ENCODE measurements at places on chromosomes 13 and 19.

GRCh38 chr13:114043421-114044053, 69.7 kb upstream of the C13orf46 start:
- DNase-seq: no peak

GRCh38 chr13:41547251-41548000, 90.1 kb downstream of the RGCC start:
- DNase-seq: no peak

DNA sequence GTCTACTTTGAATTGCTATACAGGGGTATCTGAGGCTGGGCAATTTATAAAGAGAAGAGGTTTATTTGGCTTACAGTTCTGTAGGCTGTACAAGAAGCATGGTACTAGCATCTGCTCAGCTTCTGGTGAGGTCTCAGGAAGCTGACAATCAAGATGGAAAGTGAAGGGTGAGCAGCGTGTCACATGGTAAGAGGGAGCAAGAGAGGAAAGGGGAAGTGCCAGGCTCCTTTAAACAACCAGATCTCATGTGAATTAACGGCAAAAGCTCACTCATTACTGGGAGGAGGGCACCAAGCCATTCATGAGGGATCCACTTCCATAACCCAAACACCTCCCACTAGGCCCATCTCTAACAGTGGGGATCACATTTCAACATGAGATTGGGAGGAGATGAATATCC, 222.4 kb downstream of the TDRD3 start:
- DNase-seq: no peak

DNA sequence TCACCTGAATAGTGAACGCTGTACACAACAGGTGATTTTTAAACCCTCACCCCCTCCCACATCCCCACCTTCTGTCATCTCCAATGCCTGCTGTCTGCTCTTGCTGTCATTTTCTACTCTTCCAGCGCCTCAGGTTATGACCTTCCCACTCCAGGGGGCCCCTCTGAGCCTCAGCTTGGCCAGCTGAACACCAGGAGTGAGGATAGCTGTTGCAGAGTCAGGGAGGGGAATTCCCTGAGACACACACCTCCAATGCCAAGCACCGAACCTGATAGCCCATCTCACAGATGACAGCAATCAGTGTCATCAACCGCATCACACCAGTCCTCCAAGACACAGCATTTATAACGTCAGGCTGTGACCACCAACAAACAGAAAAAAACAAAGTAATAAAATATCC, 193.5 kb downstream of the ZNF536 start:
- no peak for DNase-seq

DNA sequence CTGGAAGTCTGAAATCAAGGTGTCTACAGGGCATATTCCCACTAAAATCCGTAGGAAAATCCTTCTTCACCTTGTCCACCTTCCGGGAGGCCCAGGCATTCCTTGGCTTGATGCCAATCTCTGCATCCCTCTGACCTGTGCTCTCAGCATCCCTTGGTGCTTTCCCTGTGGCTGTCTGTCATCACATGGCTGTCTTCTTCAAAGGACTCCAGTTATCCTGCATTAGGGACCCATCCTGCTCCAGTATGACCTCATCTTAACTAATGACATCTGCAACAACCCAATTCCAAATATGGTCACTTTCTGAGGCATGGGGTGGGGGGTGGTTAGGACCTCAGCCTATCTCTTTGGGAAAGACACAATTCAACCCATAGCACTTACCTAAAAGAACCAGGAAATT, 423.8 kb downstream of the IRS2 start:
- no peak for DNase-seq

DNA sequence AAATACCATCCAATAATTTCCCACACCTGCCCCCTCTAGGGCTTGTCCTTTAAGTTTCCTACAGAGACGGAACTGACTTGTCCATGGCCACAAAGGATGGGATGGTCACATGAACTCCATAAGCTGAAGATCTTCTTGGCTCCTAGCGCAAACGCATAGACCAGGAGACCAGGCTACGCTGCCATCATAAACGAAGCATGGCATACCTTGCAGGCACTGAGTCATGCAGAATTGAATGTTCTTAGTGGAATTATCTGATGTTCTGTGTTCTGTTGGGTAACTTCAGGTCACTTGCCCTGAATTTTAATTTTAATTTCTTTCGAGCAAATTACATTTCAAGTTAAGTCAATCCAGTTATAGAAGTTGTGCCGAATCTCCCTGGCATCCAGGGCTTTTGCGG, 96.4 kb upstream of the STARD13 start:
- DNase-seq: no peak

DNA sequence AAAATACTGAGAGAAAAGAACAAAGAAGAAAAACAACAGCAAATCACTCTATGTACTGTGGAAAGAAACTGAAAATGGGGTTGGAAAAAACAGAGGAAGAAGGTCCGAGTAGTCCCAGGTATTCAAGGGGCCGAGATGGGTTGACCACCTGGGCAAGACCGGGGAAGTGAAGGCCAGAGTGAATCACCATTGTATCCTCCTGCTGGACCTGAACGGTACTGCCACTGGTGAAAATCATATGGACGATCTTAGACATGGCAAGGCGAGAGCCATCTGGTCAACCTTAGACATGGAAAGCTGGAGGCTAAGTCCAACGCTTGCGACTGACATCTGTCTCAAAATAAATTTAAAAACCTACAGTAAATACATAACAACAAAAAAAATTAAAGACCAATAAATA, 44.4 kb upstream of the ZNF91 start:
- no peak for DNase-seq

- no peak for DNase-seq
Observed at GRCh38 chr13:96460609-96461008, 370.7 kb downstream of the HS6ST3 start.

- no peak for DNase-seq
Observed at GRCh38 chr13:64066711-64067110, 2651.1 kb upstream of the PCDH20 start.

GRCh38 chr13:70960841-70961443, 852.7 kb upstream of the KLHL1 start:
- DNase-seq: peak; percentile 5

DNA sequence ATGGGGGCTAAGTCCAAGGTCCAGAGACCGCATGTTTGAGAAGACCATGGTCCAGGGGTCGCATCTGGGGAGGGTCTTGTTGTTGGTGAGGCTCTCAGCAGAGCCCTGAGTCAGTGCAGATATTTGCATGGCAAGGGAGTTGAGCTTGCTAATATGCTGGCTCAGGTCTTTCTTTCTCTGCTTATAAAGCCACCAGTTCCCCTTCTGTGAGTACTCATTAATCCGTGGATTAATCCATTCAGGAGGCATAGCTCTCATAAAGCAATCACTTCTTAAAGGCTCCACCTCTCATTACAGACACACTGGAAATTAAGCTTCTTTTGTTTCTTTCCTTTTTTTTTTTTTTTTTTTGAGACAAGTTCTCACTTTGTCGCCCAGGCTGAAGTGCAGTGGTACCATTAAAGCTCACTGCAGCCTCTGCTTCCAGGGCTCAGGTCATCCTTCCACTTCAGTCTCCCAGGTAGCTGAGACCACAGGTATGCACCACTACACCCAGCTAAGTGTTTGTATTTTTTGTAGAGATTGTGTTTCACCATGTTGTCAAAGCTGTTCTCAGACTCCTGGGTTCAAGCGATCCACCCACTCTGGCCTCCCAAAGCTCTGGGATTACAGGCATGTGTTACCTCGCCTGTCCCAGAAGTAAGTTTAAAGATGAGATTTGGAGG, 216.4 kb downstream of the SLITRK5 start:
- no peak for DNase-seq

- DNase-seq: no peak
Observed at GRCh38 chr19:1451916-1452801, 2.2 kb downstream of the APC2 start.

DNA sequence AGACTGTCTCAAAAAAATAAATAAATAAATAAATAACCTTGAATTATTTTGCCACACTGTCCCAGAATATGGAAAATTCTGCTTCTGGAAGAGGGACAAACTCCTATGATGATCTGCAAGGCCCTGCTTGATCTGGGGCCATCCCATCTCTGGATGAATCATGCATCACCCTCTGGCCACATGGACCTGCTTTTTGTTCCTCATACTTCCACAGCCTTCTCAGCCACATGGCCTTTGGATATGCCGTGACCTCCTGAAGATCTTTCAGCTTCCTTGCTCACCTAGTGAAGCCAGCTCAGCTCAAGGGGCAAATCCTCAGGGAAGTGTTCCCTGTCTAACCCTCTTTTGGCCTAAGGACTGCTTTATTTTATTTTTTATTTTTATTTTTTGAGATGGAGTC, 10.3 kb downstream of the IER2 start:
- DNase-seq: no peak

GRCh38 chr19:5155586-5156210, 184.9 kb downstream of the PTPRS start:
- no peak for DNase-seq

- DNase-seq: no peak
Observed at GRCh38 chr13:77267362-77267761, 59.5 kb downstream of the MYCBP2 start.

DNA sequence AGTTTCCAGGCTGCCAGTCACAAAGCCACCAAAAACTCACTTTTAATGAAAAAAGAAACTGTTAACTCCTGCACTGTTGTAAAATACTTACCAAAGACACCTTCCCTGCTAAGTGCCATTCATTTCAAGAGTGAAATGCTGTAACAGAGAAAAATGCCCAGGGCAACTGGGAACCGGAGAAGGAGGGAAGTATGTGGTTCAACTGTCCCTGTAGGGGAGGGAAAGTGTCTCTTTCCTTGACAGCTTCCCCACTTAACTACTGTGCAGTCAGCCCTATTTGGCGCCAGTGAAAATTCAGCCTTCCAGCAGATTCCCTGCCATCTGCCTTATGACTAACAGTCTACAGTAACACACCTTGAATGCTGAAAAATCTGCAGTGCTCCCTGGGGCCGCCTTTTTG, 789.0 kb downstream of the DIAPH3 start:
- no peak for DNase-seq

DNA sequence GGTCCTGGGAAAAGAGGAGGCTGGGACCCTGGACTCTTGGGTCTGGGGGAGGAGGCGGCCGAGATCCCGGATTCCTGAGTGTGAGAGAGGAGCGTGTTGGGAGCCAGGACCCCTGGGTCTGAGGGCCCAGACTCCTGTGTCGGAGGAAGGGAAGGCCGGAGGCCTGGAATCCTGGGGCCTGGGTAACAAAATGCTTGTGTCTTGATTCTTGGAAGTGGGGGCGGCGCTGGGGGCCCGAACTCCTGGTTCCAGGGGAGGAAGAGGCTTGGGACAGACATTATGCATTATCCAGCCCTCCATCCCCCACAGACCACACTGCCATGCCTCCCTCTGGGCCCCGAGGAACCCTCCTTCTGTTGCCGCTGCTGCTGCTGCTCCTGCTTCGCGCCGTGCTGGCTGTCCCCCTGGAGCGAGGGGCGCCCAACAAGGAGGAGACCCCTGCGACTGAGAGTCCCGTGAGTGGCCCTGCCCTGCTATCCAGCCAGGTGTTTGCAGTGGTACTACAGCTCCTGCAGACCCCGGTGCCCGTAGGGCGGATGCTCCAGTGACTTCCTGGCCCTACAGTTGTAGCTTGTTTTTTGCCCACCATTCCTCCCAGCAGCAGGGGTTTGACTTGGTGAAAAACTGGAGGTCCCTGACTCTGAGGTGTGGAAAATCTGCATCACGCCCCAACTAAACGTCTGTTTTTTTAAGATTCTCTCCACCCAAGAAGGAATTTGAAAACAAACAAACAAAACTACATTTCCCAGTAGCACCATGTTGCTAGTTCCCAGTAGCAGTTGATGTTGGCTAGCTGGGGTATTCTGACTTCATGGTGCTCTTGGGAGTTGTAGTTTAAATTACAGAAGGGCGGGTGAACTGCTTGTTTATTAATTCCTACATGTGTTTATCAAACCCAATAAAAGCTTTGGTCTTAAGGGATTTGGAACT, 630 bp downstream of the NUCB1 start:
- DNase-seq: peak; percentile 36

GRCh38 chr19:992670-993055, 7.6 kb upstream of the GRIN3B start:
- no peak for DNase-seq

- peak; percentile 89 for DNase-seq
Observed at GRCh38 chr19:46661735-46662592, 982 bp upstream of the DACT3 start.

DNA sequence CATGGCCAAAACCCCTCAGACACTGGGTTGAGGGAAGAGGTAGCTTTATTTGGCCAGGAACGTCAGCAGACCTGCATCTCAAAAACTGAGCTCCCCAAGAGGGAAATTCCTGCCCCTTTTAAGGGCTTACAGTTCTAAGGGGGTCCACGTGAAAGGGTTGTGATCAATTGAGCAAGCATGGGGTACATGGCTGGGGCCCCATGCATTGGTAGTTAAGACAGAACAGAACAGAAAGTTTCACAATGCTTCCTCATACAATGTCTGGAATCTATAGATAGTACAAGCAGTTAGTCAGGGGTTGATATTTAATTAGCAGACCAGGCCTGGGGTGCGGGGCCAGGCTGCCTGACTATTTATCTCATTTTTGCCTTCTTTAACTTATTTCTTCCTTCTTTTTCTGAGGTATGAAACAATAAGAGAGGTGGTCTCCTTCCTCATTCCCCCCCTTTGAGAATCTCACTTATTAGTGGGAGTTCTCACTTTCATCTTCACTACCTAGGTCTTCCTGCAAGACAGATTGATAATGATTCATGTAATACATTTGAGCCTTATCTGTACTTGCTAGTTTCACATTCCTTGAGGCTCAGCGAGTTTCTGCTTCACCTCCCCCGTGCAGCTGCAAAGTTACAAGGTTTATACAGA, 84.8 kb downstream of the SLC25A15 start:
- DNase-seq: no peak

GRCh38 chr13:59531571-59532091, 632.1 kb downstream of the DIAPH3 start:
- DNase-seq: peak; percentile 99

DNA sequence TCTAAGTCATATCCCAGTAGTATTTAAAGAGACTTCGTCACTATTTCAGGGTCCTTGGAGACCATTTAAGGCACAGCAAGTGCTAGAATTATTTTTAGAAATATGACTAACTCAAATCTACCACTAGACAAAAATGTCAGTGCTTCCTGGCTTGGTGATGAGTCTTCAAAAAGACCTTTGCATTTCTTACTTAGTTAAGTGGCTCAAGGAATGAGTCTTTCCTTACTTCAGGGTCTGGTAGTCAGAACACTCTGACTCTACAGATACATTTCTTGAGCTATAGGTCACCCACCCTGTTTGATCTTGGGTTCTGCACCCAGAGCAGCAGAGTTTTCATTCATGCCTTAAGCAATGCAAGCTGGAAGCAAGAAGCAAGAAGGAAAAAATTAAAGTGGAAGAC, 191.0 kb upstream of the HTR2A start:
- no peak for DNase-seq

DNA sequence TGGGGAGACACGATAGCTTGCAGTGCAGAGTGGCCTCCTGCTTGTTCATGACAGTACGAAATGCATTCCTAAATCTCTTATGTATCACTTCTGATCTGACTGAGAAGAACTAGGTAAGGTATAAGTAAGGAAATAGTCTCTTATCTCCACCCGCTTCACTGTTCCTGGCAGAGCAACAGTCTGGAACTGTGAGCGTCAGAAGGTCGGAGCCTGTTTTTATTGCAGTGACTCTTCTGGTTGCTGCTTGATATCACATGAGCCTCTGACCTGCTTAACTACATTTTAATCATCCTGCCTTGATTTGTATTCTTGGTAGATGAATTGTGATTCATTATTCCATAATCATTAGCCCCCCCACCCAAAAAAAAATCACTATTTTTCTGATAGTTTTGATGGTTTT, 69.0 kb downstream of the COL4A2 start:
- no peak for DNase-seq

Measured in dermis microvascular lymphatic vessel endothelial cell (primary cell).